COLO829 (cell line): ENCODE measurements at places on chromosomes 2 and 18.

DNA sequence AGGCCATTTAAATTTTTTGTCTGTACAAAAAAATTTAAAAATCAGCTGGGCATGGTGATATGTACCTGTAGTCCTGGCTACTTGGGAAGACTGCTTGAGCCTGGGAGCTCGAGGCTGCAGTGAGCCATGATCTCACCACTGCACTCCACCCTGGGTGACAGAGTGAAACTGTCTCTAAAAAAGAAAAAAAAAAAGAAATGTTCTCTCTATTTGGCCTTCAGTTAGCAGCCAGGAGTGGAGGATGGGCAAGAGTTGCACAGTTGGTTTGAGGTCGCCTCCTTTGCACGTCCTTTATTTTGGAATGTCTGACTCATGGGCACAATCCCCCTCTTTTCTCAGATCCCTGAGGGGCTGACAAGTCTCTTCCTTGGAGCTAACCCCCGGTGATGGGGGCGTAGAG is 26.3 kb downstream of the ITM2C start:
- DNase-seq: no peak

DNA sequence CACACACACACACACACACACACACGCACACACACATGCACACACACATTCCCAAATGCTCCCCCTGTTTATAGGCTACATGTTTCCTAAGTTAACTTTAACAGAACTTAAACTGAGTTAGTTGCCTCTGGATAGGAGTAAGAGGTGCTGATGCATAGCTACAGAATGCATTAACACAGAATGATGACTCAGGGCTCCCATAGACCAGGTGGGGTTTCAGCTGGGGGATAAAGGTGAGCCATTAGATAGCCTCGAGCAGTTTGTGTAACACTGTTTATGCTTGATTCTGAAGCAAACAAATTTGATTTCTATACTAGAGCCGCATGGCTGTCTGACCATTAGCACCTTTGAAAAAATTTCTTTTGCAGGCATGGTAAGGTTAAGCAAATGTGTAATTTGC is 741.0 kb downstream of the PLCL1 start:
- no peak for DNase-seq

DNA sequence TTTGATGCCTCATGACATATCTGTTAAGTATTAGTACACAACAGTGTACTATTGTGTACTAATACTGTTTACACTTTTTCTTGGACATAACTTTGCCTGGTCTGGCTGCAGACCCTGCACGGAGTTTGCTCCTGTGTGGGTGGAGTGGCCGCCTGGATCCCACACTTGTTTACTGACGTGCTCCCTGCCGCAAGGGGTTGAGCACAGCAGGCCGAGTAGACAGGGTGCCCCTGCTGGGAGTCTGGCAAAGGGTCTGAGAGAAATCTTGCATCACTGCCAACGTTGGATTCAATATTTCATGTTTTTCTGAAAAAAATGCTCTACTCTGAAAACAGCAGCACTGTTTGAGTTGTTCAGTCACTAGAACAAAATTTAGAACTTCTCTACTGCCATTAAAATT is 59.0 kb downstream of the PDK1 start:
- no peak for DNase-seq

DNA sequence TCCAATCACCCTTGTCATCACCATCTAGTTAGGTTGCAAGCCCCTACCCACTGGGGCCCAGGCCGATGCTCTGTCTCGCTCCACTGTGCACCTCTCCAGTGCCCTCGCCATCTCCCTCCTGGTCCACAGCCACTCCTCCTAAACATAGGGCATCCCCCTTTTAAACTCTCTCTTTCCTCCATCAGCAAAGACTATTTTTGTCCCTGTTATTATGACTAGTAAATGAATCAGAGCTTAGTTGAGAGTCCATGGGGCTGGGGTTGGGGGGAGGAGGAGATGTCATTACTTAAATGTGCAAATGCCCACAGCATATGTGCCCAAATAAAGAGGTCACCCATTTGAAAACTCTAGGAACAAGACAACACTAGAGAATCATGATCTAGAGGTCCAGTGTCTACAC is 167.4 kb downstream of the TRABD2A start:
- DNase-seq: no peak

DNA sequence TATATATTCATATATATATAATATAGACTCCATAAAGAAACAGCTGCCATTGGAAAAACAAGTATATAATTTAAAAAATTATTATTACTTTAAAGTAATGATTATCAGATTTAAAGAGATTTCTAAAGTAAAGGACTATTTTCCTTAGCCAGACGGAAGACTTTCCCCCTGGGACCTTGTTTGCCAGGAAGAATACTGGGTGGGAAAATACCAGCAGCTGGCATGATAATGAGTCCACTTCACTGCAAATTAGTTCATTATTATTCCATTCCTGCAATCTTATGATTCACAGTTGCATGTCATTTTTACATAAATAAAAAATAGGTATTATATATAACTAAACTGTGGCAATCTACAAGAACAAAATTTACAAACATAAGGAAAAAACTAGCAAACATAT is 339.8 kb upstream of the CDH7 start:
- DNase-seq: no peak

DNA sequence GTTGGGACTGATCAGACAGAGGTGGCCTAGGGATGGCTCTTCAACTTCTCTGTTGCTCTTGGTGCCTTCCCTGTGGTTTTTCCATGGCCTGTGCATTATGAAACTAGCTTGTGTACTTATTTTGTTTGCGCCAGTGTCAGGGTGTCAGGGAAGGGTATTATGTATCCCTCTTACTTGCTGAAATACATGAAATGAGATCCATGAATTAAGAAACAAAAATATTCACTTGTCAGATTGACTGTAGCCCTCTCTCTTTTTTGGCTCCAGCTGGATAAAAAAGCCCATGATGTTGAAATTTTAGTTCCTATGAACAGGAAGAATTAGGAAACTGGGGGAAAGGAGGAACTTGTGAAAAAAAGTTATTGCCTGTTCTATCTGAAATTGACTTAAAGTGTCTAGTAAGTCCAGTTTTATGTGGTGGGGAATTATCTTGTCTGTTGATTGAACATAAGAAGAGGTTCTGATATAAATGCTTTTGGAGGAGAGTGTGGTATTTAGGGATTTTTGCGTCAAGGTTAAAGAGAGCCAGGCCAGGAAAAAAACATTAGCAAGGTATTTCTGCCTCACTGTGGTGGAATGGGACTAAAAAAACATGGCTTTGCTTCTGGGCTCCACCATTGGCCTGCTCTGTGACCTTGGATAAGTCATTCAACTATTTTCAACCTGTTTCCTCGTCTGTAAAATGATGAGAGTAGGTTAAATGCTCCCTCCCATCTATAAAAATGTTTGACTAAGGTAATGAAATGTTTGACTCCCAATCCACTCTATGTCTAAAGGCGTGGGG is 12.0 kb downstream of the UGP2 start:
- DNase-seq: no peak

DNA sequence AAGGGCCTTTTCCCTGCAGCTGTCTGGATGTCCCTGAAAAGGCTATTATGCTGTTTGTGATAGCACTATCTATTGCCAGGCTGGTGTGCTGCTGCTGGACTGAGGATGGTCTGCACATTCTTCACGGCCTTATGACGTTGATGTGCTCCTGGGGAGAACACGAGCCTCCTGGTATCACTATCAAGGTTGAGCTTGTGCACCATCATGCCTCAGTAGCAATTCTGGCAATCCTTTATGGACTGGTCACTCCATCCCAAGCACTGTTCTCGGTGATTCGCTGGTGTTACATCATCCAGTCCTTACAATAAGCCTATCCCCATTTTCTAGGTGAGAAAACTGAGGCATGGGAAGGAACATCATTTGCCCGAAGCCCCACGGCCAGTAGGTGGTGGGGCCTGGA is 18.2 kb upstream of the CCBE1 start:
- no peak for DNase-seq

- DNase-seq: no peak
Observed at GRCh38 chr18:2394684-2395083, 176.6 kb downstream of the METTL4 start.

DNA sequence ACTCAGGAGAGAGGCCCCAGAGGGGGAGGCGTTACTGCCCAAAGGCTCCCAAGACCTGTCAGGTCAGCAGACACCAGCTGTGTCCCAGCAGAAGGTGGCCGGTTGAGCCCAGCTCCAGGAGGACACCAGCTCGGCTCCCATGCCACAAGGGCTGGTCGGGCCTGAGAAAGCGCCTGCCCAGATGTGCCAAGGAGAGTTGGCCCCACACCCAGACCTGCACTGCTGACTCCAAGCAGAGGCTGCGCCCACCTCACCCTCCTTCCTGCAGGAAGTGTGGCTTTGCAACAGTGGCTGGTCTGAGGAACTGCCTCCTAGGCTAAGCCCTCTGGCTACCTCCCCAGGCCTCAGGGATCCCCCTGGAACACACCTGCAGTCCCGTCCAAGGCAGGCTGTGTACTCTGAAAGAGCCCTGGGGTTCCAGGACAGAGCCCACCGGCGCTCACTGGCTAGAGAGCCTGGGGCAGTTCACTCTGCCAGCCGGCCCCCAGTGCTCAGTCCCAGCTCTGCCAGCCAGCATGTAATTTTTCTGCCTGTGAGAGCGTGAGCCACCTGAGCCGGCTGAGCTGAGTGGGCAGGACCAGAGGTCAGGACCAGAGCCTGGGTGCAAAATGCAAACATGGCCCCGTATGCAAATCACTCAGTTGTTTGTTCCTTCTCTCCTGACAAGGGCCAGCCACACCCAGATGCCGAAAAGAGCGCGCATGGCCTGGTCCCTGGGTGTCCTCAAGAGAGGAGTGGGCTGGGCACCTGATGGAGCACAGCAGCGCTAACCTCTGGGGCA is 36.9 kb upstream of the PTMA start:
- DNase-seq: no peak

DNA sequence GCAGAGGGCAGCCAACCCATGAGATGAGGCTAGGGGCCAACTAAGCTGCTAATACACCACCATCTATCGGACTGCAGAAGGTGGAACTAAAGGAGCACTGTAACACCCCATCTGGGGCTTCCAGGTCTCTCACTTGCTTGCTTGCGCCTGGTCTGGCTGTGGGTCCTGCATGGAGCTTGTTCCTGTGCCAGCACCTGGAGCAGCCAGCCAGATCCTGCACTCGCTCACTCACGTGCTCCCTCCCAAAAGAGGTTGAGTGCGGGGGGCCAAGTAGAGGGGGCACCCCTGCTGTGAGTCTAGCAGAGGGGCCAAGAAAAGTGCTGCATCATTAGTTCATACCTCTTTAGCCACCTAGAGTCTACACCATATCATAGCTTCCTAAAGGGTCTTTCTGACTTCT is 250.9 kb downstream of the LRRTM4 start:
- no peak for DNase-seq

GRCh38 chr2:151730262-151730975 is 3.9 kb downstream of the NEB start:
- DNase-seq: no peak

GRCh38 chr18:6001867-6002266 is 106.5 kb upstream of the TMEM200C start:
- DNase-seq: no peak

- DNase-seq: no peak
Observed at GRCh38 chr2:53778536-53779162, 8.1 kb downstream of the ASB3 start.

GRCh38 chr2:70104231-70105111 is 17.2 kb downstream of the PCBP1 start:
- no peak for DNase-seq

- DNase-seq: no peak
Observed at GRCh38 chr2:48250943-48251342, 279.0 kb upstream of the STON1 start.

GRCh38 chr18:47717257-47717656 is 213.2 kb downstream of the SMAD2 start:
- no peak for DNase-seq

- DNase-seq: no peak
Observed at GRCh38 chr2:62501794-62502500, 4.0 kb downstream of the TMEM17 start.

GRCh38 chr2:232341739-232342126 is 36.8 kb upstream of the ALPP start:
- no peak for DNase-seq
